ENCODE measurements at places on chromosomes 6 and 20.

DNA sequence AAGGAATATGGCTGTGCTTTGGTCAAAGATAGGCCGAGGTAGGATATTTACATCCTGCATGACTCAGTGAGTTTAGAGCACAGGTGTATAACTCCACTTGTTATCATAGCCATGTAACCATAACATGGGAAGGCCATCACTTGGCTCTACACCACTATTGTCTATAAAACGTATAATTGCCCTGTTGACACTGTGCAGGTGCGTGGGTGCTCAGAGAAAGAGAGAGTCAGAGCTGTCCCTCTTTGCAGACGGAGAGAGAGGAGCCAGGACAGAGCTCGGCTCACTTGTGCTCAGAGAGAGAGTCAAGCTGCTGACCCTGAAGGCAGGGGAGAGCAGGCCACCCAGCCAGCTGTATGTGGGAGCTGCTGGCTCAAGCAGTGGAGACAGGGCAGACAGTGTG, 46.0 kb downstream of the OR2B6 start:
- no peak for DNase-seq

DNA sequence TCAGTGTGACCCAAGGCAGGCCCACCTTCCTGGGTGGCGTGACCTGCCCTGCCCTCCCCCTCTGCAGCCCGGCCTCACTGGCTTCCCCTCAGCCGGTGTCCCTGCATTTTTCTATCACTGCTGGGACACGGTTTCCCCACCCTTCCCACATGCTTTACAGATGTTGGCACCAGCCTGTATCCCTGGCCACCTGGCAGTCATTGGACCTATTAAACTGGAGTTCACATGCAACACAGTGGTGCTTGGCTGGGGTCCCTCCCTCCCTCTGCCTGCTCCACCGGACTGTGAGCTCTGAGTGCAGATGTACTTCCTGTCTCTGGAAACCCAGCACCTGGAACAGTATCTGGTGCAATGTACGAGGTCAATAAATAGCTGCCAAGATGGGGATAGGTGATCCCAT, 25.5 kb upstream of the STX16 start:
- no peak for DNase-seq

GRCh38 chr6:1916334-1917070, 306.8 kb downstream of the FOXC1 start:
- no peak for DNase-seq

GRCh38 chr6:74346936-74347535, 651.0 kb downstream of the CD109 start:
- no peak for DNase-seq

GRCh38 chr20:24116611-24117010, 128.0 kb upstream of the GGTLC1 start:
- DNase-seq: no peak

DNA sequence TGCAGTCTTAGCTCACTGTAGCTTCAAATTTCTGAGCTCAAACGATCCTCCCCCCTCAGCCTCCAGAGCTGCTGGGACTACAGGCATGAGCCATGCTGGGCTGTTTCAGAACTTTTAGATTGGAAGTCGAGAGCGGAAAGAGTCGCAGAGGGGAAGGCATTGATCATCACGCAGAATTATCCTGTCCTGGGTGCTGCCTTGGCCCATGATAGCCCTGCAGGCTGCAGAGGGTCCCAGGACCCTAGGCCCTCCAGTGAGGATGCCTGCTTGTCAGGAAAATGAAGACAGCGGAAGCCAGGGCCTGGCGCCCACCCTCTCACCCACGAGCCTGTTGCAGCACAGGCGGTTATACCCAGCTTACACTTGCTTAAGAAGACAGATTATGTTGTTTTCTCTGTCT, 9.1 kb downstream of the TMEM181 start:
- DNase-seq: no peak

- peak; percentile 89 for DNase-seq
Observed at GRCh38 chr6:63644668-63645326, 9.2 kb downstream of the PHF3 start.

GRCh38 chr6:75830959-75831885, 82.2 kb downstream of the MYO6 start:
- DNase-seq: peak; percentile 65

DNA sequence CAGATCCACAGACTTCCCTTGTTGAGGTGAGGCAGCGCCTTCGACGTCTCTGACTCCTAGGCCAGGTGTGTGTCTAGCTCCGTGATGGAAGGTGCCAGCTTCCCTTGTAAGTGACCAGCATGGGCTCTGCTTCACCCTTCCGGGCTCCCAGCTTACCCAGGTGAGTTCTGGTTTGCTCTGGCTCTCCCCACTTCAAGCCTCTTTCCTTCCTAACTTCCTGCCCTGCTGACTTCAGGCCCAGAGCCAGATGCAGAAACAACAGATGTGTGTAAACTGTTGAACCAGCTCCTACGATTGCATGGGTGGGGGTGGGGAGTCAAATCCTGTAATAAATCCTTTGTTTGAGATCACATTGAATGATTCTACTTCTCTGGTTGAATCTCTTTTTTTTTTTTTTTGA, 51.6 kb upstream of the BMP6 start:
- no peak for DNase-seq

DNA sequence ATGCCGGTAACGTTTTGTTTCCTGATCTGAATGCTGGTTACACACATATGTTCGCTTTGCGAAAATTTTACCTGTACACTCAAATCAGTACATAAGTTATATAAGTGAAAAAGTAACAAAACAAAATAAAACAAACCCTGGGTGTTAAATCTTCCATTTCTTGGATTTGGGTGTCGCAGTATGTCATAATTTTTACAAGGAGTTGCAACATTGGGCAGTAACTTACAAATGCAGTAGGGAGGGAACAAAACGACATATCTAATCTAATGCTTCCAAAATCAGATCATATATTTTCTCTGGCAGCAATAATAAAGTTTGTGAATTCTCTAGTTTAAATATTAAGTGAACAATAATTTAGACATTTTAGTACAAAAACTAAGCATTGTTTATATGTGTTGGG, 25.2 kb downstream of the SNX14 start:
- no peak for DNase-seq

- DNase-seq: no peak
Observed at GRCh38 chr6:40148882-40149573, 214.8 kb upstream of the MOCS1 start.

Data from MCF 10A (cell line).